CD4-positive, alpha-beta T cell treated with Interleukin-4 for 4 hours (primary cell): ENCODE measurements at places on chromosomes 13 and 19.

- no peak for DNase-seq
These were observed 55.4 kb downstream of the KCNC3 start for GRCh38 chr19:50273821-50274220.

GRCh38 chr19:13881692-13882418, 4.9 kb downstream of the NANOS3 start:
- DNase-seq, result peak; percentile 62

GRCh38 chr13:29284726-29285125, 310.8 kb downstream of the SLC7A1 start:
- no peak for DNase-seq

DNA sequence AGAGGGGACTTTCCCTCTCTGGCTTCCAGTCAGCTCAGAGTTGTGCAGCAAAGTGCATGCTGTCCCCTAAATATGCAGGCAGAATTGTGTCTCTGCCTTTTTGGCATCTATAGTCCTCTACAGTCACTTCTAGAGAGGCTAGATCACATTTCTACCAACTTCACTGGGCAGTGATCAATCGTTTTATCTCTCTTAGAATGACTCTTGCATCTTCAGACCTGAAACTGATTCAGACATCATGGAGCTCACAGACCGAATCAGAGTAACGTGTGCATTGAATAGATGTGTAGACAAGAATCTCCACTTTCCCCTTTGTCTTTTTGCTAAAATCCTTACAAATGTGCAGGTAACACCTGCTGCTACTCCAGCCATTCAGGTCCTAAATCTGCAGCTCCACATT, 6.2 kb downstream of the ZNF253 start:
- no peak for DNase-seq

DNA sequence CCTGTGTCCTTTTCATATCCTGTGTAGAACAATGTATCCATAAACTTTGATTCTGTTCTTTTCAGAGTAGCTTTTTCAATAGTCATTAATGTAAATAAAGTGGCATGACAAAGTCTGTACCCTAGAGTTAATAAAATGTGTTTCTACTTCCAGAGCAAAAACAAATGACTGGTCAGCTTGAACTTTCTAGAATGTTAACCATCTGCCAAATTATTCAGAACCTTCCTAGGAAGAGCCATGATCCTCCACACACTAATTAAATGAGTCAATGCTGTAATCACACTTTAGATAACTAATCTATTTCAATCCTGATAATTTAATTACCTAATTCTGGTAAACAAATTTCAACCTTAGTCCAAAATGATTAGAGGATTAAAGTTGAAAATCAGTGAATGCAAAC, 73.2 kb downstream of the DIAPH3 start:
- DNase-seq, result no peak

DNA sequence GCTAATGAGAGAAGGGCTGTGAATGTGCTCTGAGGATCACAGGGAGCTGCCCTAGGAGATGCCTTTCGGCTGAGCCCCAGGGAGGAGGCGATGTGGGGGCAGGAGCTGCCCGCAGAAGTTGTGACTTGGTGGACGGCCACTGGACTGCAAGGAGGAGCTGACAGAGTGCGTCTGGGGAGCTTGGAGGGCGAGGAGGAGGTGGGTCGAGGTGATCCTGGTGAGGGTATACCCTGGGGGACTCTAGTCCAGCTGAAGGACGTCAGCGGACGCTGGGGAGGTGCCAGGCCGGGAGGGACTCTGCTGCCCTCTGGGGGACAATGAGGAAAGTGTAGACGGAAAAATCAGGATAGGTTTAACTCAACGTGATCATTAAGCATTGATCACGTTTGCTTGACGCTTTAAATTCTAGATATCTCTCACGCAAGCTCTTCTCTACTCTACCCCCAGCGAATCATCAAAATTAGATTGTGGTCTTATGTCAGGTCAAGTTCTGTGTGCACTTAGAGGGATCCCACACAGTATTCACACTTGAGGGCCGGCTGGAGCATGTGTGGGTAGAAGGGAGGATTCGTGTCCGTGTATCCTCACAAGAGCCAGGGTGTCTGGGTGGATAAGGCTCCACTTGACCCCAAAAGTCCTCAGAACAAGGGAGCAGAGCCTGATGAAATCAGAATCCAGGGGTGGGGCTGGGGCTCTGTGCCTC, 3.3 kb upstream of the CEACAM7 start:
- peak; percentile 11 for DNase-seq

GRCh38 chr13:114320065-114320464, 5.8 kb downstream of the CHAMP1 start:
- DNase-seq, result no peak
